ENCODE measurements at places on chromosomes 2 and 18. TPM values are rescaled to one million over a fixed set of nuclear protein-coding genes. Genes with fewer than 3 reads are reported as not detected.

DNA sequence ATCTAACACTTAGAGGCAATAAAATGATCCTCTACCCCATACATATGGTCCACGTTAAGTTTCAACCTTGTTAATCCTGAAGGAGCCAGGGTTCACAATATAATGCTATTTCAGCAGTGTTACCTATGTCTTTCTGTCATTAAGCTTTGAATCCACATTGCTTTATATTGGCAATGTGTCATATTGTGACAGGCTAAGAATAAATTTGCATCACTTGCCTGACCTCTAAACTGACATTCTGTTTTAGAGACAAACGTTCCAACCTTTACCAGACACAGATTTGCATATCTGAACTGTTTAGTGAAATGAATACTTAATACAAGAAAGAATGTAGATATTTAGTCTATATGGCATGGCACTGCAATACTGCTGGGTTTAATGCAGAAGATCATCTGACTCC lies 98.4 kb downstream of the UNC80 start:
- no peak for DNase-seq

The FER1L5 gene
- total RNA-seq: 0.51 TPM

- no peak for DNase-seq
Measured at GRCh38 chr18:54991981-54992380, 32.7 kb upstream of the CCDC68 start.

The MEIS1 gene
- 119 TPM for total RNA-seq

DNA sequence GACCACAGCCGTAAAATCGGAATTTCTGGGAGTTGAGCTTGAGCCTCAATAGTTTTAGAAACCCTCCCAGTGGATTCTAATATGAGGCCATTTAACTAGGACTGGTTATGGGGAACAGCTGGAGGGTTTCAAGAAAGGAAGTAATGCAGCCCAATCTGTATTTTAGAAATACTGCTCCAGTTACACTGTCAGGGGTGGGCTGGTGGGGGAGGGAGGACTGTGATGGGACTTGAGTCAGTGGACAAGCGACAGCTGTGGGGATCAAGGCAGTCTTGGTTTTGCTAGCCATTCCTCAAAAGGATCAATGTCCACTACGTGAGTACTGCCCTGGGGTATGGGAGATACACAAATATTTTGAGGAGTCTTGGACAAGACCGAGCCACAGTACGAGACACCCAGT lies 34.8 kb downstream of the ASB1 start:
- no peak for DNase-seq

DNA sequence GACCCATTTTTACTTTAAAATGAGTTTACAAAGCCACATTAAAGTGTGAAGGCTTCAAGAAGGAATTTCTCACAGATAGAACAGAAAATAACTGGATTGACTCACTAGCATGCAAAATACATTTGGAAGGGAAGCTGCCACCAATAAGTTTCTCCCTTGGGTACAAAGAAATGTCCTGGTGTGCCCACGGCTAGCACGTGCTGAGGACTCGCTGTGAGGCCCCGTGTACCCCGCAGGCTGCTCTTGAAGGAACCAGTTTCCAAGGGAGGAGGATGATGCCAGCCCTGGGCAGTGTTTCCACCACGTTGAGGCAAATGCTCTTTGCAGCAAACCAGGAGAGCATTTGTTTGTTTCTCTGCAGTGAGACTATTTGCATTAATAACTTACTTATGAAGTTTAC lies 207.3 kb downstream of the SH3RF3 start:
- DNase-seq: no peak

DNA sequence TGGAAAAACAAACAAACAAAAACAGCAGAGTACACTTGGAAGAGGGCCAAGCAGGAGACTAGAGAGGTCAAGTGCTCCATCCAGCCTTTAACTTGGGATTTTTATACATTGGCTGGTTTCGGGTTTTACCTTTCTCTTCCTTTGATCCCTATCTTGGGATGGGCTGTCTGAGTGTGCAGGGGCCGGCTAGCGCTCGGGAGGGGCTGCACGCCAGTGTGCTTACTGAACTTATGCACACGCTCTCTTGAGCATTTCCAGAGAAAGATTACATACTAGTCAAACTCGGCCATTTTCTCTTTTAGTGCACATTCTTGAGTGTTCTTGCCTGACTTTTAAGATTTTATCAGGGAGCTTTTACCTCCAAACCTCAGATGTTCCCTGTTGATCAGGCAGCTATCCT lies 707.8 kb downstream of the DSC3 start:
- no peak for DNase-seq

The CFAP65 gene
- not detected for total RNA-seq

The NAT8 gene
- not detected for total RNA-seq

The SAG gene
- not detected for total RNA-seq

All from fibroblast of lung (primary cell).